ENCODE measurements at places on chromosomes 6 and 20.

DNA sequence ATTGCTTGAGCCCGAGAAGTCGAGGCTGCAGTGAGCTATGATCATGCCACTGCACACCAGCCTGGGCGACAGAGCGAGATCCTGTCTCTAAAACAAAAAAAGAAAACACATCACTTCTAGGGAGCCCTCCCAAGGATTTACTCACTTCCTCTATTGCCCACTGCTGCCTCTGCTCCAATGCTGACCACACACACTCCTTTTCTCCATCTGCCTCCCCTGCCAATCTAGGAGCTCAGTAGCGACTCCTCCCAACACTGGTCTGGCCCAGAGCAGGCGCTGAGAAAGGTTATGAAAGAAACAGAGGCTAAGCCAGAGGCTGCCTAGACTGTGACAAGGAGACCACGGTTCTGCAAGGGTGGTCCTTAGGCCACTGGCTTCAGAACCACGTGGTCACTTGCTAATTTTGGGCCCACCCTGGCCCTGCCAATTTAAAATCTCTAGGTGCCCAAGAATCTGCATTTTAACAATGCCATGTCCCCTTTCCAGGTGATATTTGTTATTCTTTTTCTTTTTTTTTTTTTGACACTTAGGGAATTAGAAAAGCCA is 1.3 kb upstream of the E2F1 start:
- DNase-seq = no peak

DNA sequence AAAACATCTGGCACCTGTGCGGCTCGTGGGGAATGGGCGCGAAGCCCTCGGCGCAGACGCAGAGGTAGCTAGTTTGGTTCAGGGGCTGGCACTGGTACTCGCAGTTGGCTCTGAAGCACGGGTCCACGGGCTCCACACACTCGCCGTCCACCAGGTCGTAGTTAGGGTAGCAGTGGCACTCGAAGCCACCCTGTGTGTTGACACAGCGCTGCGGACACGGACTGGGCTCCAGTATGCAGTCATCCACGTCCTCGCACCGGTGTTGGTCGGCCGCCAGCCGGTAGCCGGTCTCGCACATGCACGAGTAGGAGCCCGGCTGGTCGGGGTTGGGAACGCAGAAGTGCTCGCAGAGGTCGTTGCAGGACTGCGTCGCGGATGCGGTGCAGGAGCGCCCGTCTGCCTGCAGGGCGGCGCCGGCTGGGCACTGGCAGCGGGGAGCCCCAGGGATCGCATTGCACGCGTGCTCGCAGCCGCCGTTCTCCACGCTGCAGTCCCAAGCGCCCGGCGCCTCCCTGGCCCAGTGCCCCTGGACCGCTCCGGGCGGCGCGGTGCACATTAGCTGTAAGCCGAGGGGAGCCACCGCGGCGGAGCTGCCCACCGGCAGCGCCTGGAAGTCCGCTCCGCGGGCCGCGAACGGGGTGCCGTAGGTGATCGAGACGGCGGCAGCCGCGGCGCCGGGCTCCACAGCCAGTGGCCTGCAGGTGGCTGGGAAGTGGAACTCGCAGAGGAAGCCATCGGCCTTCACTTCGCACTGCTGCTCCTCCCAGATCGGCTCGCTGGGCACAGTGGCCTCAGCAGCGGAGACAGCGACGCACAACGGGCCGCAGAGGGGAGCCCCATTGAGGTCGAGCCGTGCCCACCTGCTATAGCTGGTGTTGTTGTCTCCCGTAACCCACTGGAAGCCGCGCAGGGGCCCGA is 930 bp downstream of the THBD start:
- peak; percentile 36 for DNase-seq

- DNase-seq = peak; percentile 52
These were observed 432.8 kb downstream of the CDC5L start for GRCh38 chr6:44820321-44820720.

DNA sequence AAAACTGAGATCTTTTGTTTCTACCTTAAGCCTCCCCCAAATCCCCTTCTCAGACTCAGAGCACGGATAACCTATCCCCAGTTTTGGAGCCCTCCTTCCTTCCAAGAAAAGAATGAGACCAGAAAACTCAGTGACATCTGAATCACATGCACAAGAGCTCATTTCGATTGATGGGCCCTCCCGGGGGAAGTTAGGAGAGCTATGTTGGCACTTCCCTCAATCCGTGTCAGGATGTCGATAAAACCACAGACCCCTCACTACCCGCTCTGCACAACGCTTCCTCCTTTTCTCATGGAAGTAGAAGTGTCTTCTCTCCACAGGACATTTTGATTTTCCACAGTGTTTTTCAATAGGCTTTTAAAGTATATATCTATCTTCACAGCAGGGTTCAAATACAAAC is 332.4 kb downstream of the HACE1 start:
- DNase-seq = no peak

DNA sequence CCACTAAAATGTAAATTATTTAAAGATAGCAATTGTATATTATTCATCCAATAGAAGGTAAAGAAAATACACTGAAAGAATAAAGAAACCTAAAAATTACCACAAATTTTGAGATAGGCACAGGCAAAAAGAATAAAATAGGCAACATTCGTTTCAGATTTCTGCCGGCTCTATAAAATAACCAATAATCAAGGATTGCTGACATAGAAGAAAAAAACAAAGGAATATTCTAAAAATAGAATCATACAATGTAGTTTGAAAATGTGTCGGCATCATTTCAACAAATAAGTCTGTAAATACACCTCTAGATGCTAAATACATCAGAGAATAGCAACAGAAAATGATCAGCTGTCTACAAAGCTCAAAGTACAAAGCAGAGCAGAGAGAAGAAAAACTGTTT is 973.3 kb downstream of the EPHA7 start:
- DNase-seq = no peak

GRCh38 chr20:22815603-22816315 is 219.4 kb upstream of the SSTR4 start:
- DNase-seq = no peak

- DNase-seq = no peak
These were observed 206.2 kb upstream of the SGK1 start for GRCh38 chr6:134523903-134524650.

DNA sequence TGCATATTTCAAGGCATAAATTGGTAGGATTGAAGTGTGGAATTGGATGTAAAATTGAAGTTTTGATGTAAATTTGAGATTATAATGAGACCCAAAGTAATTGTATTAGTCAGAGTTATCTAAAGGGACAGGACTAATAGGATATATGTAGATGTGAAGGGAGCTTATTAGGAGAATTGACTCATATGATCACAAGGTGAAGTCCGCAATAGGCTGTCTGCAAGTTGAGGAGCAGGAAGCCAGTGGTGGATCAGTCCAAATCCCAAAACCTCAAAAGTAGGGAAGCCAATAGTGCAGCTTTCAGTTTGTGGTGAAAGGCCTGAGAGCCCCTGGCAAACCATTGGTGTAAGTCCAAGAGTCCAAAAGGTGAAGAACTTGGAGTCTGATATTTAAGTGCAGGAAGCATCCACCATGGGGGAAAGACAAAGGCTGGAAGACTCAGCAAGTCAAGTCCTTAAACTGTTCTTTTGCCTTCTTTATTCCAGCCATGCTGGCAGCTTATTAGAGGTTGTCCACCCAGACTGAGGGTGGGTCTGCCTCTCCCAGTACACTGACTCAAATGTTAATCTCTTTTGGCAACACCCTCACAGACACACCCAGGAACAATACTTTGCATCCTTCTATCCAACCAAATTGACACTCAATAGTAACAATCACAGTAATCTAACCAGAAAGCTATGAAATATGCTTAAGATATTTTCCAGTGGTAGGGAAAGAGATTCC is 442.6 kb upstream of the PTCHD4 start:
- no peak for DNase-seq
